Activated CD4-positive, alpha-beta T cell treated with anti-CD3 and anti-CD28 coated beads for 36 hours (primary cell): ENCODE measurements at places on chromosomes 13 and 19.
A peak's percentile ranks its signal among the peaks of the same experiment; 100 is the strongest.

DNA sequence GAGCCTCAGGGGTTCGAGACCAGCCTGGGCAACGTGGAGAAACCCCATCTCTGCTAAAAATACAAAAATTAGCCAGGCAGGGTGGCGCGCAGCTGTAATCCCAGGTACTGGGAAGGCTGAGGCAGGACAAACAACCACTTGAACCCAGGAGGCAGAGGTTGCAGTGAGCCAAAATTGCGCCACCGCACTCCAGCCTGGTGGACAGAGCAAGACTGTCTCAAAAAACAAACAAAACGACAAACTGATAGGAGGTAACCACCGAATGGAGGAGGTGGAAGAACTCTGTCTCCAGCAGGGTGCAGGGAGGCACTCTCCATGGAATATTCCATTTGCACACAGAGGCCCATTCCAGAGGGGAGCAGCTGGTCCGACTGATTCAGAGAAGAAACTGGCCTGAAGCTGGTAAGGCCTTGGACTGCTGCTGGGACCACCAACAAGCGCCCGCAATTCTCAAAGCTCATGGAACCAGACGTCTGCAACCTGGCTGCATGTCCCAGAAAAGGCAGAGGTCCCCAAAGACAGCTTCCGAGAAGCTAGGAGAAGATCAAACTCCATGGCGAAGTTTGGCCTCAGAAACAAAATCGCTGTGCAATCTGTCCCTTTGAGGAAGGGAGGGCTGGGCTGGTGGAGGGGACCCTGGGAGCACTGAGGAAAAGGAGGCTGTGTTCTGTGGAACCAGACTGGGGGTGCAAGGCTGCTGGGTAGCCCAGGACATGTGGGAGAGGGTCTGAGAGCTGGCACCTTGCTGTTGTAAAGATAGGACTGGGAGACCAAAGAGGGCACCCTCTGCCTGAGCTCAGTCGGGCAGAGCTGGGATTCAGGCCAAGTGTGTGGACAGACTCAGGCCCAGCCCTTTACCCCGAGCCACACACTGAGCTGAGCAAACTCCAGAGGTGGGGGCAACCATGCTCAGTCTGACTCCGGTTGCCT lies 35.2 kb downstream of the SLC25A42 start:
- peaks cover 9% of the 10 kb centered on the region for H3K36me3 ChIP-seq
- H3K27me3 ChIP-seq: no peaks in the 10 kb centered on the region
- no peak for DNase-seq

GRCh38 chr13:42996584-42996983 lies 4.5 kb upstream of the EPSTI1 start:
- H3K4me3 ChIP-seq: no peak overlapping the region
- peak overlapping the region; percentile 68 for H3K27ac ChIP-seq
- H3K27me3 ChIP-seq: no peaks in the 10 kb centered on the region
- no peaks in the 10 kb centered on the region for H3K36me3 ChIP-seq
- H3K4me1 ChIP-seq: peaks cover 40% of the 10 kb centered on the region

DNA sequence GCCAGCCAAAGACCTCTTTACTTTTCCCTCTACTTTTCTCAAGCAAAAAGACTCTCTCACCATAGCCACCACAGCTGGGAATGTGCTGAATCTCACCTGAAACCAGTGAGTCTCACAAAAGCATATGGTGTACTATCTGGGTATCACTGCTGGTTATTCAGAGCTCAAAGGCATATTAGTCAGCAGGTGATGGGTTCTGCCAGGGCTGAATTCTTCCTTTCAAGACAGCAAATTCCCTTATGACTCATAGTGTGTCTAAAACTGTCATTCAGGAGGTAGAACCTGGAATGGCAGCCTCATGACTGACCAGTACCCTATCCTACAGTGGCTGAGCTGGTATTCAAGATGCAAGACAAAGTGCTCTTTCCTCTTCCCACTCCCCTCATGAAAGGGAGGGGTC lies 2859.1 kb downstream of the PCDH9 start:
- H3K36me3 ChIP-seq: no peaks in the 10 kb centered on the region
- H3K4me1 ChIP-seq: no peaks in the 10 kb centered on the region
- DNase-seq: no peak
- H3K27ac ChIP-seq: no peak overlapping the region
- H3K4me3 ChIP-seq: no peak overlapping the region

DNA sequence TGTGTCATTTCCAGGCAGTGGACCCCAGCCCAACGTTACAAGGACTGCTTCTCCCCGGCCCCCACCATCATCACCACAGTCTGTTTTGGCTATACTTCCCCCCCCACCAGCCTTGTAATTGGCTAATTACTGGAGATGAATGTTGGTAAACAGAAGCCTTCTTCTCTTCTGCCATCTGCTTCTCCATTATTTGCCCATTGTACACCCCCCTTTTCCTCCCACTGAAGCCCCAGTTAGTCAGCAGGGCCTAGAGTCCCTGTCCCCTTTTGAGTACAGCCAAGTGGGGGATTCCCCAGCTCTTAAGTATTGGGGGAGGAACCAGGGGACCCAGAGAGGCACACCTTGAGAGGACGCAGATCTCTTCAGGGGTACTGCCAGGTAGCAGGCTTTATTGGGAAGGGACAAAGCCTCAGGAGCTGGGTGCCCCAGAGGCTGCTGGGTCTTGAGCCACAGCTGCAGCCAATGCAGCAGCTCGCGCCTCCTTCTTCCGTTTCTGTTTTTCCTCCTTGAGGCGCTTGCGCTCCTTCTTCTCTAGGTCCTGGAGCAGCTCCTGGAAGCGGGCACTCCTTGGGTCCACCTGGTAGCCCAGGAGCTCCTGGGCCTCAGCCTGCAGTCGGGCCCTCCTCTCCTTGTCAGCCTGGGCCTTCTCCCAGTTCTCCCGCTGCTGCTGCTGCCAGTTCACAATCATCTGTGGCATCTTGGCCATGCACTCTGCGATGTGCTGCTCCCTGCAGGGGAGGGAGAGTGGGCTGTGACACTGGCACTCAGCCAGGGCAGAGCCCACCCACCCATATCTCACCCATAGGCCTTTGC lies 3.0 kb downstream of the GADD45GIP1 start:
- H3K27ac ChIP-seq: peak overlapping the region; percentile 88
- H3K4me1 ChIP-seq: peaks cover 34% of the 10 kb centered on the region
- no peak for DNase-seq
- H3K27me3 ChIP-seq: no peaks in the 10 kb centered on the region

DNA sequence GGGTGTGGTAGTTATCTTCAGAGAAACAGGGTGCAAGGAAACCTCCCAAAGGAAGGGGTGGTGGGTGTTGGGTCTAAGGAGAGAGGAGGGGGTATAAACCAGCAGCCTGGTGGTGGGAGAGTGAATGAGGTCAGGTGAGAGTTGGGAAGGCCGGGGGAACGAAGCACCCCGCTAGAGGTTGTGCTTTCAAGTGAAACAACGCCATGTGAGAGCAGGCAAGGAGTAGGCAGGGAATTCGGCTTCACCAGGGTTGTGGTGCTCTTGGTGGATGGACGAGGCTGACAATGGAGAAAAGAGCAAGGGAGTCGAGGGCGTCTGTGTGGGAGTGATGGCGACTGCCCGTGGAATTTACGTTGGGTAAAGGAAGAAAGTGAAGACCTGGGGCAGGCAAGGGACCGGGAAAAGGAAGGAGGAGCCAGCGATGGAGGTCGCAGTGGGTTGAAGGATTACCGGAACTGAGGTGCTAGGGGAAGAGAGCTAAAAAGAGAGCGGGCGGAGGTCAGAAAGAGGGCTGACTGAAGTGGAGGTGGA lies 2.1 kb upstream of the MLNR start:
- H3K4me3 ChIP-seq: no peak overlapping the region
- no peak for DNase-seq
- peaks cover 48% of the 10 kb centered on the region for H3K27me3 ChIP-seq
- no peak overlapping the region for H3K27ac ChIP-seq
- no peaks in the 10 kb centered on the region for H3K36me3 ChIP-seq
- H3K4me1 ChIP-seq: peaks cover 14% of the 10 kb centered on the region

GRCh38 chr13:112803422-112803821 lies 113.6 kb downstream of the ATP11A start:
- peaks cover 12% of the 10 kb centered on the region for H3K4me1 ChIP-seq
- H3K27me3 ChIP-seq: no peaks in the 10 kb centered on the region
- no peak overlapping the region for H3K4me3 ChIP-seq
- H3K27ac ChIP-seq: no peak overlapping the region
- no peak for DNase-seq

GRCh38 chr13:42981853-42982252 lies 10.2 kb downstream of the EPSTI1 start:
- no peaks in the 10 kb centered on the region for H3K27me3 ChIP-seq
- no peak overlapping the region for H3K4me3 ChIP-seq
- H3K4me1 ChIP-seq: peaks cover 31% of the 10 kb centered on the region

GRCh38 chr13:42906257-42906656 lies 85.8 kb downstream of the EPSTI1 start:
- no peak for DNase-seq
- no peaks in the 10 kb centered on the region for H3K4me1 ChIP-seq
- no peak overlapping the region for H3K4me3 ChIP-seq
- no peak overlapping the region for H3K27ac ChIP-seq

GRCh38 chr19:7643031-7643415 lies 6.1 kb downstream of the STXBP2 start:
- no peak overlapping the region for H3K27ac ChIP-seq
- H3K36me3 ChIP-seq: peaks cover 16% of the 10 kb centered on the region
- peaks cover 10% of the 10 kb centered on the region for H3K4me1 ChIP-seq
- no peak overlapping the region for H3K4me3 ChIP-seq
- no peak for DNase-seq

- H3K36me3 ChIP-seq: no peaks in the 10 kb centered on the region
- no peak overlapping the region for H3K4me3 ChIP-seq
- no peaks in the 10 kb centered on the region for H3K27me3 ChIP-seq
- DNase-seq: no peak
Observed at GRCh38 chr13:83692800-83693199, 189.5 kb downstream of the SLITRK1 start.
